ENCODE measurements at places on chromosomes 6 and 20. TPM values are rescaled to one million over a fixed set of nuclear protein-coding genes. Genes with fewer than 3 reads are reported as not detected.

- DNase-seq = no peak
Measured at GRCh38 chr6:12200761-12201160, 89.4 kb upstream of the EDN1 start.

DNA sequence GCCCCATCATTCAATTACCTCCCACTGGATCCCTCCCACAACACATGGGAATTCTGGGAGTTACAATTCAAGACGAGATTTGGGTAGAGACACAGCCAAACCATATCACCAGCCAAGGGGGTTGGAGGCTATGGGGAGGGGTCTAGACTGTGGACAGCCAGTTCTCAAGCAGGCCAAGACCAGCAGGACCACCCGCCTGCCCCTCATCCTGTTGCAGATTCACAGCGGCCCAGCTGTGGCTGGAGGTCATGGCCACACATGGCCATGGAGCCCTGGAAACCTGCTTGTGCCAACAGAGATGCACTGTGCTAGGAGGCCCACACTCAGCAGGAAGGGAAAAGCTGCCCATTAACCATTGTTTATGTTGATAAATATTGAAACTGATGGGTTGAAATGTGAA, 240.5 kb downstream of the TTLL2 start:
- no peak for DNase-seq

DNA sequence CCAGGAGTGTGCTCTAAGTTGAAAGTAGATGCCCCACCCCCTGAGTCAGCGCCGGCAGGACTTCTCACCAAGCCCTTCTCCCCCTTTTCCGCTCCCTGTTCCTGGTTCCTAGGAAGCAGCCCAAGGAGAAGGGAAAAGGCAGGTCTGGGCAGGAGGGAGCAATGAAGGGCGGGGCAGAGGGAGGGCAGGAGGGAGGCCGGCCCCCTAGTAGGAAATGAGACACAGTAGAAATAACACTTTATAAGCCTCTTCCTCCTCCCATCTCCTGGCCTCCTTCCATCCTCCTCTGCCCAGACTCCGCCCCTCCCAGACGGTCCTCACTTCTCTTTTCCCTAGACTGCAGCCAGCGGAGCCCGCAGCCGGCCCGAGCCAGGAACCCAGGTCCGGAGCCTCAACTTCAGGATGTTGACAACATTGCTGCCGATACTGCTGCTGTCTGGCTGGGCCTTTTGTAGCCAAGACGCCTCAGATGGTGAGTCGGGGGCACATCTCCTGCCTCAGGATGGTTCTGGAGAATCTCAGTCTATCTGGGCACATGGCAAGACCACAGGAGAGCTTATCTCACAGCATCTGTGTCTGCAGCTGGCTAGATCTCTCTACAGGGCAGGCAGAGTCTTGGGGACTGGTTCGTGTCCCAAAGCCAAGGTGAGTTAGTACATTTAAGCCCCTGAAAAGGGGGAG, at the start of gene PROCR:
TSS of gene PROCR (plus strand) at position 320 of the 681 bp plus-strand sequence. CDS start at position 403, 83 bp downstream.
- no peak for DNase-seq

DNA sequence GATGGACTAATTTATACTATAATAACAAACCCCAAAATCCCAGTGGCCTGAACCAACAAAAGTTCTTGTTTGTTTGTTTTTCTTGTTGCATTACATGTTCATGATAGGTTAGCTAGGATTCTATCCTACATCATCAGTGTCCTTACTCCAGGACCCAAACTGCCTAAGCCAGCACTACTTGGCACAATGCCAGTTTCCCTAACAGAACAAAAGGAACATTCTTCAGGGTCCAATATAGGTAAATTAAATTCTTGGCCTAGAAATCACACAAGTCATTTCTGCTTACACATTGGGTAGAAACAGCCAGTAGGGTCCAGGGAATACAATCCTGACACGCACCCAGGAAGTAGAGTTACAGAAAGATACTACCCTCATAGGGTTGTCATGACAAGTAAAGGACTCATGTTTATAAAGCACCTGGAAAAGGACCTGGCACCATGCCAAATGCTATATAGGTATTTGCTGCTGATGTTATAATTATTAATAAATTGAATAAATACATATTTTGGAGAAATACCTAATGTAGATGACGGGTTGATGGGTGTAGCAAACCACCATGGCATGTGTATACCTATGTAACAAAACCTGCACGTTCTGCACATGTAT, 38.8 kb downstream of the RCAN2 start:
- DNase-seq = no peak

GRCh38 chr20:25223179-25223661, 24.7 kb upstream of the PYGB start:
- no peak for DNase-seq

DNA sequence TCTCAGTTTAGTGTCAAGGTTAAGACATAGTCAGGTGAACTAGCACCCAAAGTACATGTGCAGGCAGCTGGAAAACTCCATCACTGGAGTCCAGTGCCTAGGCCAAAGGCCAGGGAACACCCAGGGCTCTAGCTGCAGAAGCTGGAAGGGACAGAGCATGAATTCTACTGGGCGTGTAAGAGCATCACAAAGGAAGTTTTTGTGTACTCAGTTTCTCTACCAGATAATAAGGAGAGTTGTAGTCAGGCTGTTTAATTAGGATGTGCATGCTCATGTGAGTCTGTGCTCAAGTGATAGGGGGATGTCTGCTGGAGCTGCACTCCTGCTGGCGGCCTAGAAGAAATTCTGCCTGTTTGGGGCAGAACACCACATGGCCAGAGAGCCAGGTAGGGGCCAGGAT, 8.1 kb downstream of the L3MBTL1 start:
- no peak for DNase-seq

- DNase-seq = no peak
Measured at GRCh38 chr6:26554697-26555504, 16.7 kb downstream of the HMGN4 start.

- no peak for DNase-seq
Measured at GRCh38 chr6:35401514-35401913, 50.6 kb upstream of the FANCE start.

GRCh38 chr6:154763650-154764049, 30.4 kb downstream of the SCAF8 start:
- no peak for DNase-seq

GRCh38 chr6:54981276-54981609, 134.7 kb downstream of the FAM83B start:
- no peak for DNase-seq

DNA sequence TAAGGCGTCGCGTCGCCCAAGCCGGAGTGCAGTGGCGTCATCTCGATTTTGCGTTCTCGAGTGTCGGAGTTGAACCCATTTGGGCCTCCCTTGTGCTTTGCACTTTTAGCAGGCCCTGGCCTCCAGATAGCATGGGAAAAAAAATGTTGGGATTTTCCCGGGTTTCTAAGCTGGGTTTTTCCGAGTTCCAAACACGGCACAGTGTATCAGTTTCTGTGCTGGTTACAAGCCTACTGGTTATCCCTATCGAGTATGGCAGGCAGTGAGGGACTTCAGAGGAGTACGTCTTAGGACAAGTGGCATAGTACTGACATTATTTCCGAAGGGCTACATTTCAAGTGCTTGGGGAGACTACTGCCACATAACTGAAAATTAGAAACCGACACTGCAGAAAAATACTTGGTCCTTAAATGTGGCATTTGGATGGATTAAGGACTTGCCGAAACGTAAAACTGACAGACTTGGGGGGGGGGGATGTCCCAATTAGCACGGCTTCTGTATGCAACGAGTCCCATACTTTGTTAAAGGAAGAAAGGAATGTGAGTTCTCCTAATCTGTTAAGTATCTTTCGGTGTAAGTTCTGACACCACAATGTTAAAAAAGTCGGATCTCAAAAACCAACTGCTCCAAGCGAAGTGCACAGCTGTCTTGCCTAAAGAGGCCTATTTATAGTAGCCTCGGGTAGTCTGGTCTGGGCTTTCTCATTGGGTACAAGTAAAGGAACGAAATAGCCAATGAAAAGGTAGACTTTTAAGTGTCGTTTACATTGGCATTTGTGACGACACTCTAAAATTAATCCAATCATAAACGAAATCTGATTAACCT, 70.2 kb downstream of the HFE start:
- DNase-seq = peak; percentile 90

GRCh38 chr6:170106906-170107525, 183.9 kb downstream of the DLL1 start:
- DNase-seq = no peak

DNA sequence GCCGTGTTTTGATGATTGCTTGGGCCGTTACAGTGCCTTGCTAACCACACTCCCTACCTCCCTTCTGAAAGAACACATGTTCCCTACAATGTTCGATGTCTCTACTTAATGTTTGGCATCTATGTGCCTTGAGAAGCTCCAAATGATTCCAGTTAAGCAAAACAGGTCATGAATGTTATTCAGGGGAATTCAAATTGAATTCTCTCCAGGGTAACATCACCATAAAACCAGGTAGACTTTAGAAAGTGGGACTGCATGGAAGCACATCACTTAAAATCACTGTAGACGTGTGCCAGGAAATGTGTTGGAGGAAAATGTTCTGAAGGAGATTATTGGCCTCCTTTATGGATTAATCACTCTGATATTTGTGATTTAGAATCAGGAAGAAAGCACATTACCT, 128.1 kb downstream of the ADAT2 start:
- DNase-seq = no peak

GRCh38 chr20:20395903-20396568, 28.1 kb downstream of the INSM1 start:
- DNase-seq = no peak

DNA sequence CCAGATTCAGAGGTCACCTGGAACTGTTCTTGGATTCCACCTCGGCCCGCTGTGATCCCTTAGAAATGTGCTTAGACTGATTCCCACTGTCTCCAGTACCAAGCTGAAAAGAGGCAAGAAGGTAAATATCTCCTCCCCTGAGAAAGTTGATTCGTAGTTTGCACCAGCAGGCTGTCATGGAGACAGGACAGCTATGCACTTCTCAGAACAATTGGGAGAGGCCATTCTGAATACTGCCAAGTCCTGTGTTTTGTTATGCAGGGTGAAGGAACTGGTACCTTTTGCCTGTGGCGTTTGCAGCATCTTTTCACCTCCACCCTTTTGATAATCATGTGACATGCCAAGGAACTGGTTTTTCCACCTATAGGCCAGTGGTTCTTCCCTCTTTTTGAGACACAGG, 58.2 kb upstream of the RNGTT start:
- DNase-seq = no peak

DNA sequence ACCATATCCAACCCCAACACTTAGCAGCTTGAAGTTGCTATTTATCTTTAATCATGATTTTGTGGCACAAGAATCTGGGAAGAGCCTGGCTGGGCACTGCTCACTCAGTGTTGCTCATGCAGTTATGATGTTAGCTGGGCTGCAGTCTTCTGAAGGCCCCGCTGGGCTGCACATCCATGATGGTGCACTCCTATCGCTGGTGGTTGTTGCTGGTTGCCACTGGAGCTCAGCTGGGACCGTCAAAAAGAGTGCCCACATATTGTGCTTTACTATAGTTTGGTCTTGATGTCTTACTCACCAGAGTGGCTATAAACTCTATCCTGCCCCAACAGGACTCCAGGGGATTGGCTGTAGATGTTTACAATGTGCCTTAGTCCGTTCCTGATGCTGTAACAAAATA, 137.8 kb downstream of the PCSK2 start:
- DNase-seq = no peak

DNA sequence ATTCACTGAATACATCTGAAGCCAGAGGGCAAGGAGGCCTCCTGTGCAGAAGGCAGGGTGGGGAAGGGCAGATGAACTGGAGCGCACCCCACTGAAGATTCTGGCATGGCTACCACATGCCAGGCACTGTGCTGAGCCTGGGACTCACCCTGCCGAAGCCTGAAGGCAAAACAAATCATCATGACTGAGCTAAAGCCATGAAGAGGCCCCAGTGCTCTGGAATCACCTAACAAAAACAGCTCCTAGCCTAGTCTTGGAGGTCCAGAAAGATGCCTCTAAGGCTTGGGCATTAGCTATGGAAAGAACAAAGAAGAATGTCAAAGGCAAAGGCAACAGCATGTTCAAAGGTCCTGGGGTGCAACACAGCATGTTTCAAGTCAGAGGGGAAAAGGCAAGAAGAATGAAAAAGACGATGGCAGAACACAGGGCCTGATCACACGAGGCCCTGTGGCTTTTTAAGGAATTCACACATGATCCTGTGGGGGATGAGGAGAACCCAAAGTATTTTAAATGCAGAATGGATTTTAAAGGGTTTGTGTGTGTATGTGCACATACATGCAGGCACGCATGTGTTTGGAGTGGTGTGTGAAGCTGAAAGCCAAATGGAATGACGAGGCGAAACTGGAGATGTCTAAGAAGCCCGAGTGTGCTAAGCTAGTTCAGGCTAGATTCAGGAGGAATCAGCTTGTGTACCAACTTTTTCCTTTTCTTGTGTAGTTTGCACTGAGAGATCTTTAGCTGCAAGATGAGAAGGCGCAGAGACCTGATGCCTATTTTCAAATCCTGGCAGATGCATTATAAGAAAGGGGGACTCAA, 261.4 kb downstream of the ZNF217 start:
- no peak for DNase-seq

- DNase-seq = no peak
Measured at GRCh38 chr6:10610289-10610688, 84.1 kb downstream of the C6orf52 start.

DNA sequence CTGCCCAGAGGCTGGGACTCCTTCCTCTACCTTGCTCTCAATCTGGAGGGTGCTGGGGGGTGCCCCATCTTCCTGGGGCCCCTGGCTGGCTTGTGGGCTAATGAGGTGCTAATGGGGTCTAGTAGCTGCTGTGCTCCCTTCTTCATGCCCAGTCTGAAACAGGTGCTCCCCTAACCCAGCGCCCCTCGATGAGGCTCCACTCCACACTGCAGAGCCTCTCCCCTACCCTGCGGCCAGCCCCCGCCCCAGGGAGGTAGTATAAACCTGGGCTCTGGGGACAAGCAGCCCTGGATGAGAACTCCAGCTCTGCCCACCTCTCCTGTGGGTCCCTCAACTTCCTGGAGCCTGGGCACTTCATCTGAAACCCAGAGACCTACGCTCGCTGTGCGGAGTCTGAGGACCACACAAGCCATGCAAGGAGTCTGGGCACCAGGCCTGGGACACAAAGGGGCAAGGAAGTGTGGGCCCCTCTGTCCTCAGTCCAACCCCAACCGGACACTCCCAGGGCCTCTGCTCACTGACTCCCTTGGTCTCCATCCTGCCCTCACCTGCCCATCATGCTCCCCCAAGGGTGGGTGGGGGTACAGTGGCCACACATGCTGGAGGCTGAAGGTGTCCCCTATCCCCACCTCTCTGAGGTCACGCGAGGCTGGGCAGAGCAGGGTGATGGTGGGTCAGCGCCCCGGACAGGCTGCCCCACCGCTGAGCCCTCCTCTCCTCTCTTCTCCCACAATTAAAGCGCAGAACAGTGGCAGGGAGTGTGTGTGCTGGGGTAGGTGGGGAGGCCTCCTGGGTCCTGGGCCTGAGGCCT, 6.1 kb downstream of the RPL10A start:
- no peak for DNase-seq

- no peak for DNase-seq
Measured at GRCh38 chr6:11538819-11539468, 1.4 kb downstream of the TMEM170B start.

Gene METTL24
- polyA plus RNA-seq = 15.6 TPM

Gene ESR1
- 0.68 TPM for polyA plus RNA-seq

Gene AIF1
- polyA plus RNA-seq = 63.3 TPM

Gene C4B
- polyA plus RNA-seq = 17.4 TPM

Gene FHL5
- polyA plus RNA-seq = 0.28 TPM

Gene TULP1
- 1.6 TPM for polyA plus RNA-seq

Gene RNF182
- 3.2 TPM for polyA plus RNA-seq

Gene TLDC2
- 1.8 TPM for polyA plus RNA-seq

Gene CDSN
- not detected for polyA plus RNA-seq

Gene EFCAB8
- polyA plus RNA-seq = 0.04 TPM

Gene SIRPD
- not detected for polyA plus RNA-seq

Gene CST4
- polyA plus RNA-seq = not detected

Gene FABP7
- polyA plus RNA-seq = not detected

Gene PNLDC1
- 0.24 TPM for polyA plus RNA-seq

Gene ENPP4
- 16.5 TPM for polyA plus RNA-seq
